Common myeloid progenitor, CD34-positive (primary cell): ENCODE measurements at places on chromosomes 12 and 14.

- peak; percentile 97 for DNase-seq
Measured at GRCh38 chr14:89720741-89721729, 233.5 kb downstream of the EFCAB11 start.

GRCh38 chr14:96146131-96146771 is 58.4 kb upstream of the BDKRB2 start:
- DNase-seq, result no peak

DNA sequence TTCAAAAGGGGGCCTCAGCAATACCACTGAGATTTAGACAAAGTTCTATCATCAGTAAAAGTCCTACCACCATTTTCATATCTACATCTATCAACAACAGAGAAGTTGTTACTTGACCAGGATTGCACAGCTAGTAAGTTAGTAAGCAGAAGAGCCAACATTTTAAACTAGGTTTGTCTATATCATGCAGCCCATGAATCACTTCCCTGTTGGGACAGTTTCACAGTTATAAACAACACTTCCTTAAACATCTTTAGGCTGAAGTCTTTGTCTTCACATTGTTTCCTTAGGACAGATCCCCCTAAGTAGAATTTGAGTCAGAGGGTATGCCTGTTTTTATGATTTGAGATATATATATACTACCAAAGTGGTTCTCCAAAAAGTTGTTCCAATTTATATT is 68.5 kb downstream of the DAO start:
- no peak for DNase-seq

- DNase-seq, result no peak
Measured at GRCh38 chr14:33273978-33274377, 335.3 kb downstream of the NPAS3 start.

- DNase-seq, result no peak
Measured at GRCh38 chr12:87051621-87052020, 795.4 kb upstream of the MGAT4C start.

DNA sequence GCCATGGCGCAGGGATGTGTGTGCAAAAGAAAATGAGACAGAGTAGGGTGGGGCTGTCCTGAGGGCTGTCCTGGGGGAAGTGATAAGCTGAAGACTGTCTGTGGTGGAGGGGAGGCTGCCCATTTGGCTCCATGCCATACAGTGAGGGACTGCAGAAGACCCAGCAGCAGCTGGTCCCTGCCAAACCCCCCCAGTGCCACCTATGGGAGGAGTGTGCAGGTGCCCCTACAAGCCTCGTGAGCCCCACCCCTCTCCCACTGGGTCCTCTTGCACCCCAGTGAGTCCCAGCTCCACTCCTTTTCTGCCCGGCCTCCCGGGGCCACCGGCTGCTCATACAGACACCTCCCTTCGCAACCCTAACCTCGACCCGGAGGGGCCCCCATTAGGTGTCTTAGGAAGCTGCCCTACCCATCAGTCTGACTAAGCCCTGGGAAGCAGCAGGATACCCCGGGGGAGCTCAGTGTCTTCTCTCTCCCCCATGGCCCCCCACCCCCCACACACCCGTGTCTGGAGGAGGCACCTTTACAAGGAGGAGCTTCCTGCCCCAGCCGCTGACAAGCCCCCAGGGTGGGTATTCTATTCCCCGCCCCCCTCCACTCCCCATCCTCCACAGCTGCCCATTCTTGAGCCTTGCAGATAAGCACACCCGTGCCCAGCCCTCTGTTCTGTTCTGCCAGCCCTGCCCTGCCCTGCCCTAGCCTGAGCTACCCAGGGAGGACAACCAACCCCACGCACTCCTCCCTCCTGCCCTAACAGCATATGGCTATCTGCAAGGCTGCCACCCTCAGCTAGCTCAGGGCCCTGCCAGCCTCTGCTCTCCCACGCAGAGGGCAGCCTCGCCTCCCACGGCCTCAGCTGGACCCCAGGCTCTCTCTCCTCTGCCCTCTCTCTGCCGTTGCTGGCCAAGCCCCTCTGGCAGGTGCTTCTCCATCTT is 41.9 kb downstream of the SLC6A12 start:
- peak; percentile 78 for DNase-seq

DNA sequence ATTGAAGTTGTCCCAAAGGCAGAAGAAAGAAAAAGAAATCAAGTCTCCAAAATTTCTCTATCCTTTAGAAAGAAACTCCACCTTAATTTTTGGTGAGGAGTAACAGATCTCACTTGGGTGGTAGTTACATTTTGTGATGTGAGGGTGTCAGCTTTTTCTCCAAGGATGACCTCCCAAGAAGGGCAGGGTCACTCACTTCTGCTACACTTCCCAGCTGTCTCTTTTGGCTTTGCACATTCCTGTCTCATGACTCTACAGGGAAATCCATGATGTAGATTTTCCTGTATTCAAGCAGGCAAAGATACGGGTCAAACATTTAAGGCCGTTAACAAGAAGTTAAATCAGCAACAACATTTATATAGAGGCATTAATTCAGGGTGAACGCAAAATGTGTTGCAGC is 1016.4 kb downstream of the NRXN3 start:
- DNase-seq, result no peak

GRCh38 chr12:1970331-1970900 is 33.8 kb downstream of the DCP1B start:
- no peak for DNase-seq

DNA sequence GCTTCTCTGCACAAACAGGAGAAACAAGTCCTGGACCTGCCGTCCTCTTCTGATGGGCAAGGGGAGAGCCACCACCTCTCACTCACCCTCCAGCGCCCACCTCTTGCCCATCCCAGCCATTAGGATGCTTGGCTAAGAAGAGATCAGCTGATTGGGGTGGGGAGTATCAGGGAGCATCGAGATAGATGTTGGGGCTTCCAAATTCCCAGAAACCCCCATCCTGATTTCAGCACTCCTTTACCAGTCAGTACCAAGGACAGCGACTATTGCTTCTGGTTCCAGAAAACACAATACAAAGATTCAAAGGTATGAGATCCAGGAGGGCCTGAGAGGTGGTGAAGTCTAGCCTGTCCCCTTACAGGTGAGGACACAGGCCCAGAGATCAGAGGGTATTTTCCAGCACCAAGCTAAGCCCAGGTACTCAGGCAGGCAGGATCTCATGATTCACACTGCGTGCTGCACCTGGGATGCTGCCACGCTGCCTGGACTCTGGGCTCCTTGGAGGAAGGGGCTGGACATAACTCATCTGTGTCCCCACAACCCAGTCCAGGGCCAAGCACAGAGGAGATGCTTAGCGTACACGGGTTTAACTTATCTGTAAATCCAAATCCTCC is 76.6 kb downstream of the TUNAR start:
- no peak for DNase-seq

GRCh38 chr12:32139064-32139421 is 32.4 kb downstream of the BICD1 start:
- peak; percentile 80 for DNase-seq

- DNase-seq, result peak; percentile 93
Measured at GRCh38 chr12:132444957-132445883, 44.7 kb upstream of the FBRSL1 start.

GRCh38 chr12:118402251-118402650 is 25.9 kb downstream of the SUDS3 start:
- no peak for DNase-seq

- DNase-seq, result no peak
Measured at GRCh38 chr12:104747955-104748354, 210.1 kb downstream of the SLC41A2 start.

GRCh38 chr14:61258985-61259384 is 22.2 kb downstream of the TMEM30B start:
- no peak for DNase-seq

- no peak for DNase-seq
Measured at GRCh38 chr14:53128303-53129028, 24.7 kb downstream of the DDHD1 start.

DNA sequence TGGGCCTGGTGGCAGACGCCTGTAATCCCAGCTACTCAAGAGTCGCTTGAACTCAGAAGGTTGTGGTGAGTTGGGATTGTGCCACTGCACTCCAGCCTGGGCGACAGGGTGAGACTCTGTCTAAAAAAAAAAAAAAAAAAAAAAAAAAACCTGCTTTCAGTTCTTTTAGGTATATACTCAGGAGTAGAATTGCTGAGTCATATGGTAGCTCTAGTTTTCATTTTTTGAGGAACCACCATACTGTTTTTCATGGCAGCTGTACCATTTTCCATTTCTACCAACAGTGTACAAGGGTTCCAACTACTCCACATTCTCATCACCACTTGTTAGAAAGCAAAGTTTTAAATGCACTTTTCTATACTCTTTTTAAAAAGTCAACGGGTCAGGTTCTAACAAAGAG is 119.8 kb downstream of the DPF3 start:
- no peak for DNase-seq

DNA sequence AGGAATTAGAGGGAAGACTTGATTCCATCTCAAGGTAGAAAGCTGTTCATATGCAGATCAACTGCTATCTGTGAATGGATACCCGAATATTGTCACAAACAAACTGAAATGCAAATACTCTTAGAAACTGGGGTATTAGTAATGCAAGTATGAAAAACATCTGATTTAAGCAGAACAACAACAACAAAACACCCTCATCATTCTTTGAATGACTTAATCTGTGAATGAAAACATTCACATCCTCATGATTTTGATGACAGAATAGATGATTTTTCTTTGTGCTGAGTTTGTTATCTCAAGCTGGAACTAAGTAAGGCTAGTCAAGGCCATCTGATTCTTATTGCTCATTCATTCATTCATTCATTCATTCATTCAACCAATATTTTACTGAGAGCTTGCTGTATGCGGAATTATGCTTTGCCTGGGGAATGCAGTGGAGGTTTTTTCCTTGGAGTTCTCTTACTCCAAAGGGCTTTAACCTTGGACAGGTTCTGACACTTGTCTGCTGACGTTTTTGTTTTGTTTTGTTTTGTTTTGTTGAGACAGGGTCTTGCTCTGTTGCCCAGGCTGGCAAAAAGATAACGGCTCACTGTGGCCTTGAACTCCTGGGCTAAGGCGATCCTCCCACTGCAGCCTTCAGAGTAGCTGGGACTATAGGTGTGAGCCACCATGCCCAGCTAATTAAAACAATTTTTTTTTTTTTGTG is 23.3 kb downstream of the OR10G3 start:
- no peak for DNase-seq

DNA sequence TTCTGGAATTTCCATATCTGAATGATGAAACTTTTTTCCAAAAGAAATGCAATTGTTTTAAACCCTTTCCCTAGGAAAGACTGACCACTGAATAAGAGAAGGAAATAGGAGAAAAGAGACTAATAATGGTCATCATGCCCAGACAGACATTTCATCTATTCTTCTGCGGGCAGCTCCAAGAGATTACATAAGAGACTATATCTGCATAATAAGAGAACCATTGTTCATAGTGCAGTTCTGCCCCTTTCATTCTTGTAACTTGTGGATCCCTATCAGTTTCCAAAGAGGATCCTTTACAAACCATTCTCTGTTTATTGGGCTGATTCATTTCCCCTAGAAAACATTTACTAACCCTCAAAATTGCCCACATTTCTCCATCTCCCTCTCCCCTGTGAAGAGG is 197.8 kb downstream of the FSCB start:
- DNase-seq, result no peak

- no peak for DNase-seq
Measured at GRCh38 chr14:72598306-72598705, 295.6 kb downstream of the DPF3 start.

- DNase-seq, result no peak
Measured at GRCh38 chr12:131379738-131380137, 331.2 kb upstream of the SFSWAP start.

- peak; percentile 9 for DNase-seq
Measured at GRCh38 chr12:92876496-92876895, 52.6 kb downstream of the EEA1 start.

DNA sequence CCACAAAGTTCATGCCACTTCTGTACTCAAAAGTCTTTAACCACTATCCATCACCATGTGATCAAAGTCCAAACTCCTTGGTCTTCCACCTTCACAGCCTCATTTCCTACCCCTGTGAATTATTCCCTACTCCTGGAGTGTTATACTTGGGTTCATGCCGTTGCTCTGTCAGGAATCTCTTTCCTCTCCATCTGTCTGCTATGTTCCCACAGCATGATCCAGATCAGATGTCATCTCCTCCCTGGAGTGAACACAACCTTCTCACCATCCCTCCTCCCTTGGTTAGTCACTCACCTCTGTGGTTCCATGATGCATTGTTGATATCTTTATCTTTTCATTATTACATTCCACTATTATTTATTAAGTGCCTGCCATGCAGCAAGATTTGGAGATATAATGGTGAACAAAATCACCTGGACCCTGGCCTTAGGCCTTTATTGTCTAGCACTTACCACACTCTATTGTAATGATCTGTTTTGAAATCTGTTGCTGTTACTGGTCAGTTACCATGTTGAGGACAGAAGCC is 22.4 kb downstream of the LACRT start:
- no peak for DNase-seq

GRCh38 chr12:11961686-11962085 is 109.1 kb upstream of the BCL2L14 start:
- DNase-seq, result no peak

- no peak for DNase-seq
Measured at GRCh38 chr12:70643939-70644338, 6.7 kb upstream of the PTPRB start.

DNA sequence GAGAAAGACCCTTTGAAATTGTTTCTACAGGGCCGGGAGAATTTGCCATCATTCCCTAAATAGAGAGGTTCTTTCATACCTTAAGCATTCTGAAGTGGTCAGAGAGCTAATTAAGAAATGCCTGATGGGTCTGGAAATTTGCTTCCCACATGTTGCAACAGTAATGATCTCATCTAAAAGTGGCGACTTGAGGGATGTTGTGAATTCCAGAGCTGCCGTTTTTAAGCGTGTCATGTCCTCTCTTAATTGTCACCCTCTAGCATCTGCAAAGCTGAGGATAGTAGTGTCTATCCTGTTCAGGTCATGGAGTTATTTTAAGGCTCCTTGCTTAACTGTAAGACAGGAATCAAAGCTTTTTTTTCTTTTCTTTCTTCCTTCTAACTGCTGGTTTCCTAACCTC is 60.4 kb downstream of the FOS start:
- no peak for DNase-seq

DNA sequence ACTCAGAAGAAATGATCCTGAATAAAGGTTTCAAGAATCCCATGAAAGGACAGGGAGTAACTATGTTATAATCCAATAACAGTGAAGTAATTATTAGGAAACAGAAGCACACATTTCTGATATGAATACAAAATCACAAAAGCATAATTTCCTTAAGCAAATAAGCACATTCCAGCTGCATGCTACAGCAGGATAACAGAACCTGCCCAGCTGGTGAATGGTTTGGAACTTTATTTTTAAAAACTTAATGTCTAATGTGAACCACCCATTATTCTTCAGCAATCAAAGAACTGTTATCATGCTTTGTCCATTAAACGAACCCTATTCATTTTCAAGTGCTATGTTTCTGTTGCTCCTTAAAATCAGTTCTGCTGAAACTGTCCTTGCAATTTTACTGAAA is 13.4 kb downstream of the SPTLC2 start:
- DNase-seq, result no peak

- no peak for DNase-seq
Measured at GRCh38 chr14:54512393-54512792, 2.7 kb downstream of the CGRRF1 start.

- no peak for DNase-seq
Measured at GRCh38 chr12:111394480-111394879, 11.2 kb upstream of the SH2B3 start.

- DNase-seq, result no peak
Measured at GRCh38 chr14:98229656-98230366, 1042.2 kb downstream of the BCL11B start.
